ENCODE measurements at places on chromosomes 4 and X. TPM values are rescaled to one million over a fixed set of nuclear protein-coding genes. Genes with fewer than 3 reads are reported as not detected.

- no peak overlapping the region for H3K27ac ChIP-seq
- no peaks in the 10 kb centered on the region for H3K36me3 ChIP-seq
- no peak for DNase-seq
- no peaks in the 10 kb centered on the region for H3K27me3 ChIP-seq
Measured at GRCh38 chr4:8079031-8079885, 79.4 kb downstream of the ABLIM2 start.

- DNase-seq, result no peak
- no peak overlapping the region for H3K4me3 ChIP-seq
- peaks cover 9% of the 10 kb centered on the region for H3K4me1 ChIP-seq
- H3K27me3 ChIP-seq, result no peaks in the 10 kb centered on the region
Measured at GRCh38 chr4:3288571-3289094, 4.2 kb upstream of the RGS12 start.

DNA sequence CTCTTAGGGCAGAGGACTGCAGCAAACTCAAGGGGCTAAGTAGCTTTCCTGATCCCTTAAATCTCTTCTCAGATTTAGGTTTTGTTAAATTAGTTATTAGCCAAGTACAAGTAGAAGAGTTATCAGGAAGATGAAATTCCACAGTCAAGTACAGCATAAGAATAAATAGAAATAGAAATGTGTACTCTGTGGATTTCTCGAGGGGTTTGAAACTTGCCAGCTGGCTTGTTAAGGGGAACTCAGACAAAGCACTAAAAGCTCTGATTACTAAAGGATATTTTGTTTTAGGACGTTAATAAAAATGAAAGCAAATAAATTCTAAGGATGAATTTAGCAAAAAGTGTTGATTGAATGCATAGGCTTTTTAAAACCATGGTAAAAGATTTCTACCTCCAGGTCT, 654.6 kb downstream of the RAPGEF2 start:
- no peak overlapping the region for H3K27ac ChIP-seq
- no peaks in the 10 kb centered on the region for H3K36me3 ChIP-seq
- no peak overlapping the region for H3K4me3 ChIP-seq
- H3K4me1 ChIP-seq, result no peaks in the 10 kb centered on the region
- no peak for DNase-seq
- H3K27me3 ChIP-seq, result no peaks in the 10 kb centered on the region

The AKAP14 gene
- not detected for total RNA-seq

GRCh38 chr4:174538123-174538875, 16.0 kb upstream of the HPGD start:
- H3K27me3 ChIP-seq, result no peaks in the 10 kb centered on the region
- H3K4me3 ChIP-seq, result no peak overlapping the region
- no peaks in the 10 kb centered on the region for H3K4me1 ChIP-seq
- no peak overlapping the region for H3K27ac ChIP-seq
- DNase-seq, result no peak
- no peaks in the 10 kb centered on the region for H3K36me3 ChIP-seq

The MEPE gene
- total RNA-seq, result not detected

GRCh38 chrX:10401239-10401638, 219.1 kb downstream of the MID1 start:
- DNase-seq, result no peak
- no peaks in the 10 kb centered on the region for H3K4me1 ChIP-seq
- H3K36me3 ChIP-seq, result no peaks in the 10 kb centered on the region
- H3K4me3 ChIP-seq, result no peak overlapping the region
- no peaks in the 10 kb centered on the region for H3K27me3 ChIP-seq

The TASL gene
- total RNA-seq, result 2.8 TPM

DNA sequence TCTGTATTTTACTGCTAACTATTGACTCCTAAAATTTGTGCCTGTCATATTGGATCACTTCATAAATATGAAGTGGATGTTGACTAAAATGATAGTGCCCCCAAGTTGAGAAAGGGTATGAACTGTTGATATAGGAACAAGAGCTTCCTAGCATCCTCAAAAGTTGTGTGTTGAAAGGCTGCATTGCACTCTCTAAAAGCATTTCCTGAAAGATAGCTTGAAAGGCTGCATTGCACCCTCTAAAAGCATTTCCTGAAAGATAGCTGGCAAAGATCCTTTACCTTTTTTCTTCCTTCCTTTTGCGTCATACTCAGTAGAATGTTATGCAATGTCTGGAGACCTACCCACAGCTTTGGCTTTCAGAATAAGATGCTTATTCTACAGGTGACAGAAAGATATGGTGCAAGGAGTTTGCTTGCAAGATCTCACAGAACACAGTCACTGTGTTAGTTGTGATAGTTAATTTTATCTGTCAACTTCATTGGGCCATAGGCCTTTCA, 274.6 kb upstream of the GALNTL6 start:
- H3K27me3 ChIP-seq, result no peaks in the 10 kb centered on the region
- H3K4me1 ChIP-seq, result no peaks in the 10 kb centered on the region
- no peak overlapping the region for H3K27ac ChIP-seq
- no peaks in the 10 kb centered on the region for H3K36me3 ChIP-seq

GRCh38 chr4:160038615-160039014, 935.7 kb downstream of the RAPGEF2 start:
- DNase-seq, result no peak
- H3K4me3 ChIP-seq, result no peak overlapping the region
- no peaks in the 10 kb centered on the region for H3K27me3 ChIP-seq
- H3K27ac ChIP-seq, result no peak overlapping the region
- no peaks in the 10 kb centered on the region for H3K4me1 ChIP-seq

GRCh38 chr4:14892563-14892962, 109.7 kb upstream of the CPEB2 start:
- no peak overlapping the region for H3K4me3 ChIP-seq
- no peaks in the 10 kb centered on the region for H3K4me1 ChIP-seq
- no peak for DNase-seq
- no peaks in the 10 kb centered on the region for H3K27me3 ChIP-seq
- no peak overlapping the region for H3K27ac ChIP-seq

The RTL3 gene
- not detected for total RNA-seq

GRCh38 chr4:186500721-186501304, 54.6 kb downstream of the MTNR1A start:
- no peak overlapping the region for H3K27ac ChIP-seq
- H3K4me3 ChIP-seq, result no peak overlapping the region
- DNase-seq, result no peak
- no peaks in the 10 kb centered on the region for H3K36me3 ChIP-seq
- H3K4me1 ChIP-seq, result no peaks in the 10 kb centered on the region

GRCh38 chr4:2994917-2995316, 31.5 kb downstream of the GRK4 start:
- no peak overlapping the region for H3K27ac ChIP-seq
- H3K27me3 ChIP-seq, result no peaks in the 10 kb centered on the region
- H3K4me1 ChIP-seq, result no peaks in the 10 kb centered on the region
- no peak for DNase-seq

- no peaks in the 10 kb centered on the region for H3K4me1 ChIP-seq
- no peaks in the 10 kb centered on the region for H3K27me3 ChIP-seq
- H3K27ac ChIP-seq, result no peak overlapping the region
- H3K4me3 ChIP-seq, result no peak overlapping the region
- DNase-seq, result no peak
Measured at GRCh38 chrX:75623535-75623934, 100.7 kb upstream of the ZDHHC15 start.

GRCh38 chr4:153784166-153784699, 4.7 kb downstream of the SFRP2 start:
- H3K27me3 ChIP-seq, result peaks cover 4% of the 10 kb centered on the region
- no peaks in the 10 kb centered on the region for H3K36me3 ChIP-seq
- peaks cover 14% of the 10 kb centered on the region for H3K4me1 ChIP-seq
- H3K27ac ChIP-seq, result no peak overlapping the region
- H3K4me3 ChIP-seq, result no peak overlapping the region
- DNase-seq, result no peak

GRCh38 chr4:76251441-76252270, at the start of gene FAM47E:
TSS of gene FAM47E (plus strand) at chr4:76251721. CDS start at chr4:76251747, 26 bp downstream.
- H3K4me1 ChIP-seq, result peaks cover 6% of the 10 kb centered on the region
- peaks cover 43% of the 10 kb centered on the region for H3K27me3 ChIP-seq
- H3K27ac ChIP-seq, result no peak within 1 kb of the TSS
- H3K36me3 ChIP-seq, result no peaks in the 10 kb centered on the region
- peak; percentile 34 for DNase-seq

The UNC5C gene
- total RNA-seq, result not detected

The AWAT2 gene
- not detected for total RNA-seq

The CPLX1 gene
- total RNA-seq, result 1.5 TPM

- no peak overlapping the region for H3K4me3 ChIP-seq
- H3K27me3 ChIP-seq, result no peaks in the 10 kb centered on the region
- H3K36me3 ChIP-seq, result no peaks in the 10 kb centered on the region
- no peak for DNase-seq
- no peaks in the 10 kb centered on the region for H3K4me1 ChIP-seq
- no peak overlapping the region for H3K27ac ChIP-seq
Measured at GRCh38 chr4:27357283-27357682, 496.6 kb downstream of the STIM2 start.

DNA sequence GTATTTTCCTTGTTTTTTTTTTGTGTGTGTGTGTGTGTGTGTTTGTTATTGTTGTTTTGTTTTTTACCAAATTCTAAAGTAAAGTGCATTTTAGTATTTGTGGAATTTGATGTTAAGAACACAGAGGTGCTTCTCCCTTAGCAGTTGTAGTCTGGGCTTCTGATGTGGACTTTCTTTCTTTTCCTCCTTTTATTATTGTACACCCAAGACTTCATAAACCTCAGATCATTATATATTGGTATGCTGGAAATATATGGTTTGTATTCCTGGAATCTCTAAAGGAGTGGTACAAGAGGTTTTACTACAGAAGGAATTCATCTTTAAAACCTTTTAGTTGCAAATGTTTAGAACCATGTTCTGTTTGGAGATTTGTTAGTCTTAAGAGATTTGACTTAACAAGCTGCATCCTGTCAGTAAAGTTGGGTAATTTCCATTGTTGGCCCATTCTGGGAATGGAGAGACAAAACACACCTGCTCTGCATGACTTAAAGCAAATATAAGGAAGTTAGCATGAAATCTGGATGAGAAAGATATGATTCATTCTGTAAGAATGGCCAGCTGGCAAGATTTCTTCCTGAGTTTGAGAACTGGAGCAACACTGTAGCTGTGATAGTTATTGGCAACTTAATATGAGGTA, 64.0 kb downstream of the SMAD1 start:
- DNase-seq, result no peak
- H3K36me3 ChIP-seq, result no peaks in the 10 kb centered on the region
- no peaks in the 10 kb centered on the region for H3K27me3 ChIP-seq
- no peaks in the 10 kb centered on the region for H3K4me1 ChIP-seq

DNA sequence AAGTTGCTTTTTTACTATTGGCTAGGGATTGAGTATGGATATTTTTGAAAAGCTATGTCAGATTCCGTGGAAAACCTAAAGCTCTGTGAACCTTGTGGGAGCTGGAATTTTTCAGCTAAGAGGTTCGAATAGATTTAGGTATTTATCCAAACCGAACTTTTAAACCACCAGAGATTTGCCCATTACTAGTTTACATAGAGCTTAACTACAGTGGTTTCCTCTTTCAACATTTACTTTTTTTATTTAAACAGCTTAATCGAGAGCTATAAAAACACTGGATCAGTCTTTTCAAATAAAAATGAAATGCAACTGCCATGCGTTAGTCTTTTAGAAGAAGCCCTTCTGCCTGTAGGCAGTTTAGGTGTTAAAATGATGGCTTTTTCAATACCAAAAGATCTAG, 377.0 kb downstream of the RPA4 start:
- no peak for DNase-seq
- no peak overlapping the region for H3K4me3 ChIP-seq
- H3K27ac ChIP-seq, result no peak overlapping the region
- no peaks in the 10 kb centered on the region for H3K27me3 ChIP-seq
- no peaks in the 10 kb centered on the region for H3K4me1 ChIP-seq

The CXorf66 gene
- total RNA-seq, result not detected

DNA sequence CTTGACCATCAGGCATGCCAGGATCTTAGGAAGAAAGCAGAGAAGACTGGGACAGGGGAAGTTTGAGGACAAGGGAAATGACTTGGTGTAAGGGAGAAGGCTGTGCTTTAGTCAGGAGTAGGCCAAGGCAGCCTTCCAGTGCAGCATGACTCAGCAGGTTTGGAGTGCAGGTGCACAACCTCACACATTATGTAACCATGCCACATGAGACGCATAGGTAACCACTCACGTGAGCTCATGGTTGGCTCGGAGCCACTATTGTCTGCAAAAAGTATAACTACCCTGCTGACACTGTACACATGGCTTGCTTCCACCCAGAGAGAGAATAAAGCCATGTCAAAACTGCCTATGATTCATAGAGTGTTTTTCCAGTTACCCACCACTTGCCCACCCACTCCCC, 715.9 kb downstream of the SMARCA1 start:
- no peak for DNase-seq
- H3K27ac ChIP-seq, result no peak overlapping the region
- H3K4me3 ChIP-seq, result no peak overlapping the region
- no peaks in the 10 kb centered on the region for H3K36me3 ChIP-seq
- H3K27me3 ChIP-seq, result no peaks in the 10 kb centered on the region
- H3K4me1 ChIP-seq, result no peaks in the 10 kb centered on the region

The CYLC1 gene
- total RNA-seq, result not detected

The HTN1 gene
- total RNA-seq, result not detected

GRCh38 chr4:67988991-67989390, 25.7 kb upstream of the TMPRSS11A start:
- no peaks in the 10 kb centered on the region for H3K36me3 ChIP-seq
- H3K27ac ChIP-seq, result no peak overlapping the region
- H3K4me1 ChIP-seq, result no peaks in the 10 kb centered on the region
- H3K4me3 ChIP-seq, result no peak overlapping the region
- H3K27me3 ChIP-seq, result no peaks in the 10 kb centered on the region
- no peak for DNase-seq

DNA sequence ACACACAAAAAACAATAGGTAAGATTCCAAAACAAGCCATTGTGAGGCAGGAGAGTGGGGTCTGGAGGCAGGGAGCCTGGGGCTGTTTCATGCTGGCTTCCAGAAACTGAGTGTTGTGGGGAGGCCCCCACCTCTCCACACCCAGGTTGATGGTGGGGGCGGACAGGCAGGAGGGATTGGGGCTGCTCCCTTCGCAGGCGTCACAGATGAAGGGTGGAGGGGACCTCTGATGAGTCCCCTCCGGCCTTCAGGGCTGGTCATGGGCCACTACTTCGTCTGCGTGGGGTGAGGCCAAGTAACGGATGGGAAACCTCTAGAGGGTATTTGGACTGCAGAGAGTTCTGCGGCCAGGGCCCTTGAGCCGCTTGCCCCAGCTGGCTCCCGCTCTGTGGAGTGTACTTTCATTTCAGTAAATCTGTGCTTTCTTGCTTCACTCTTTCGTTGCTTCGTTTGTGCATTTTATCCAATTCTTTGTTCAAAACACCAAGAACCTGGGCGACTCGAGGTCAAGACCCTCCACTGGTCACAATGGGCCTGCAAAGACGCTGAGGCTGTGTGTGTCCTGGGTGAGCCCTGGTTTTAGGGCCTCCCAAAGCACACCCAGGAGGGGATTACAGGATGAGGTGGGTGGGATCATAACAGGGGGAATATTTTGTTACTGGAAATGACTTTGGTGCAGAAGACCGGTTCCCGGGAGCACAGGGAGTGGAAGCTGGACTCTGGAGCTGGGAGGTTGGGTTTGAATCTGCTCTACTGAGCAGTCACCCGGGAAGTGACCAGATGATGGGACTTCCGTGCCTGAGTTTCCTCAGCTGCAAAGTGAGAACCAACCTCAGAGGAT, 83.7 kb upstream of the ADRA2C start:
- no peaks in the 10 kb centered on the region for H3K4me1 ChIP-seq
- H3K27me3 ChIP-seq, result no peaks in the 10 kb centered on the region
- H3K36me3 ChIP-seq, result no peaks in the 10 kb centered on the region

GRCh38 chrX:34880656-34881055, 61.9 kb upstream of the FAM47B start:
- H3K27me3 ChIP-seq, result no peaks in the 10 kb centered on the region
- no peaks in the 10 kb centered on the region for H3K4me1 ChIP-seq
- H3K27ac ChIP-seq, result no peak overlapping the region
- no peak overlapping the region for H3K4me3 ChIP-seq
- no peak for DNase-seq
- H3K36me3 ChIP-seq, result no peaks in the 10 kb centered on the region
